ENCODE measurements at places on chromosomes 4 and X.

DNA sequence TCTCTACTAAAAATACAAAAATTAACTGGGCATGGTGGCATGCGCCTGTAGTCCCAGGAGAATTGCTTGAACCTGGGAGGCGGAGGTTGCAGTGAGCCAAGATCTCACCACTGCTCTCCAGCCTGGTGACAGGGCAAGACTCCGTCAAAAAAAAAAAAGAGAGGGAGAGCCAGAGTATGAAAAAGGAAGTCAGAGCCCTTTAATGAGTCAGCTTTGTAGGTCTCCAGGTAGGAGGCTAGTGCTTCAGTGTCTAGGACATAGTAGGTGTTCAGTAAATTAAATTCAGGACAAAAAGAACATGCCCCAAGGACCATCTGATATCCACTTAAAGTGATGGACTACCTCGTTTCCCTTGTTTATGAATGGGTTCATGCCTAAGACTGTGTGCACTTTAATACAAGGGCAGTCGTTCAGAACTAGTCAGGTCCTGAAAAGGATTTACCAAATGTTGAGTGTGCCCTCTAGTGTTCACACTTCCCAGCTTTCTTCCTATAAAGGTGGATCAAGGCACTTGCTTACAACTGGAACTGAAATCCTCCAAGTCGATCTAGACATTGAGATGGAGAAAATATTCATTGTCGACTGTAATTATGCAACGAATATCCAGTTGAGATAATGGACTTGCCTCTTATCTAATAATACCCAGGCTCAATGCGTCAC lies 29.0 kb downstream of the F9 start:
- no peak for DNase-seq

- DNase-seq: no peak
These were observed 37.9 kb upstream of the PITX2 start for GRCh38 chr4:110660755-110661154.

DNA sequence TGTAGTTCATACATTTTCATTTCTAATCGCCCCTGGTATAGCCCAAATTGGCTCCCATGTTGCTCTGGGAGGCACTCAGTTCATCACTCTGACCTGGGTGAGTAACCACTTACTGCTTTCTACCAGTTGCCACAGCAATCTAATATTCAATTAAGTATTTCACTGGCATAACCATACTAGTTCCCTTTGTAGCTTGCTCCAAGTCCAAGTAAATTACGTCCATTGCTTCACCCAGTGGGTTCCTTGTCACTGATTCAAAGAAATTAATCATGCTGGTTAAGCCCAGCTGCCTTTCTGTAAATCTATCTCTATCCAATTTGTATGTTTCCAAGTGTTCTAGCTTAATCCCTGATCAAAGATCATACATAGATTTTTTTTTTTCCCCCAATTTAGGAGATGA lies 92.0 kb upstream of the CBR4 start:
- no peak for DNase-seq

DNA sequence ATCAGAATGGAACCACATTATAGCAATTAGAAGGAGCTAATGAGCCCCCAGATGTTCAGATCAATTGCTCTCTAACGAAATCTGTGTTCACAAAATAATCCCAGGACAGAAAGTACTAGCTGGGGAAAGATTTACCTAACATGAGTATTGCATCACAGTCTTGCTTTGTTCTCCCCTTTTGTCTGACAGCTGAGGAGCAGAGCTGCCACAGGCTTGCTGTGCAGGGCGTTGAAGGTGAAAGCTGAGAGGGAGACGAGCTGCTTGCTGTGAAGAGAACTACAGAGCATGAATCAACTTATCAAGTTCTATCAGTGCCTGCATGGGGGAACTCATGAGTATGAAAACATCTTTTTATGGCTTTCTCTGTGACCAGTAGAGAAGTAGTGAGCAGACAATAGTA lies 441.2 kb downstream of the CENPC start:
- peak; percentile 93 for DNase-seq

DNA sequence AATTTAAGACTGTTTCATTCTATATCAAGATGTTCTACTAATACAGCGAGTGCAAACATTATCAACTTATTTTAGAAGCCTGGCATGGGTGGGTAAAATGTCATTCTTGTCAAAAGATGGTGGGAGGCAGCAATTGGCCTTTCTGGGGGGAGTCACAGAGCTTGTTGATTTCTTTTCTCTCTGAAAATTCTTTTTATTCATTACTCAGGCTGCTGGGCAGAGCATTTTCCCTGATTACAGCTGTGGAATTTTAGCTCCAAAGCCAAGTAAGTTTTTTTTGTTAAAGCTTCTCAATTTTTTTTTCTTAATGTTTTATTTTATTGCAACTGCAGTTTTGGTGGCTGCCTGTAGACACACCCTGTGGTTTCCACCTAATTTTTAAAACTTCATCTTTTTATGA lies 50.4 kb downstream of the GPC4 start:
- no peak for DNase-seq

DNA sequence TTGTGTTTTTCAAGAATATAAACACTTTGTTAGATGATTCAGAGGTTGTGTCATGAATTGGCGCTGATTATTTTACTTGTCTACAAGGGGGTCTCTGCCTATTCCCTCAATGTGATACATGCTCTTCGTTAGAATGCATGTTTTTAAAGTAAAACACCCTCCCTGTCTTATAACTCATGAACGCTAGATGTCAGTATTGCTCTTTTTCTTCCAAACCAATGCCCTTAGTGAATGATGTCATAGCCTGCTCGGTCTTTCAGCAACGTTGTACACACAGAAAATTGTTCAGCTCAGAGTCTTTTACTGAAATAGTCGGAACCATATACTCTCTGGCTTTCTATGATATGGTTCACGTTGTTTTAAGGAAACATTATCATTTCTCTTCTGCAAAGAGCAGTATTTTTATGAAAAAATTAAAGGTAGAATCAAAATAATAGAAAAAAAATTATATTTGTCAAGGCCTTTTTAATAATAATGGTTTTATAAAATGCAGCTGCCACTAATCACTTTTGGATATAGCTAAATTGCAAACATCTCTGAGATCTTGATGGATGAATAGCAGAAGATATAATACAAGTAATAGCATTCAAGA lies 292.9 kb downstream of the TLL1 start:
- DNase-seq: no peak

GRCh38 chr4:80209340-80209701 lies 12.0 kb downstream of the PRDM8 start:
- no peak for DNase-seq

GRCh38 chrX:57417827-57418226 lies 131.3 kb downstream of the FAAH2 start:
- no peak for DNase-seq

GRCh38 chrX:120457766-120458180 lies 11.3 kb downstream of the LAMP2 start:
- DNase-seq: no peak

DNA sequence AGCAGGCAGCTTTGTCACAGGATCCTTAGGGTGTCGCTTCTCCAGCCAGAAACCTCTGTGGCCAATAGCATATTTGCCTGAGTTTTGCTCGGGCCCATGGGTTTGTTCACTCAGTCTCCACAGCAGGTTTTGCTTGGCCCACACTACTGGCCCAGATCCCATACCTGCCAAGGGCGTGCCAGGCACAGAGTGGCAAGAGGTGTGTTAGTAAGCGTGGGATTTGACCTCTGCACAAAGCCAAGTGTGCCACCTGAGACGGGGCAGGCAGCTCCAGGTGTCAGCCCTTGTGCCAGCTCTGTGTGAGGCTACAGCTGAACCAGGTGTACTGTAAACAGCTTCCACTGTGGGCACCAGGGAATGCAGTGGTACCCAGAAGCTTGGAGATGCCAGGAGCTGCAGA lies 2003.0 kb downstream of the C4orf33 start:
- DNase-seq: no peak

DNA sequence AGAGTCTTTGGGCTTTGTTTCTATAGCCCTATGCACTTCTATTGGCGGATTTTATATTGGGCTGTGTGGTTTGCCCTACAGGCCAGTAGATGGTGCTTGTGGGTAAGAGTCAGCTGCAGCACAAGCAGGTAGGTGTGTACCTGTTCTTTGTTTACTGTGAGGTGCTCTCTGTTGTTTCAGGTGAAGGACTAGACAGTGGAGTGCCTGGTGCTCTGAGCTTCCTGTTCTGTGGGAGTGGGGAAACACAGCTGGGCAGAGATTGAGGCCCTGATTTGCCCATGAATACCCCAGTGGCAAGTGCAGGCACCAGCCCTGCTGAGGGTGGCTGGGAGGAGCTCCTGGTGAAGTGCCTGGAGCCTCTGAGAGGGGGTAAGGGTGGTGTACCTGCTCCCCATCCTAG lies 26.3 kb upstream of the UCP1 start:
- DNase-seq: no peak

DNA sequence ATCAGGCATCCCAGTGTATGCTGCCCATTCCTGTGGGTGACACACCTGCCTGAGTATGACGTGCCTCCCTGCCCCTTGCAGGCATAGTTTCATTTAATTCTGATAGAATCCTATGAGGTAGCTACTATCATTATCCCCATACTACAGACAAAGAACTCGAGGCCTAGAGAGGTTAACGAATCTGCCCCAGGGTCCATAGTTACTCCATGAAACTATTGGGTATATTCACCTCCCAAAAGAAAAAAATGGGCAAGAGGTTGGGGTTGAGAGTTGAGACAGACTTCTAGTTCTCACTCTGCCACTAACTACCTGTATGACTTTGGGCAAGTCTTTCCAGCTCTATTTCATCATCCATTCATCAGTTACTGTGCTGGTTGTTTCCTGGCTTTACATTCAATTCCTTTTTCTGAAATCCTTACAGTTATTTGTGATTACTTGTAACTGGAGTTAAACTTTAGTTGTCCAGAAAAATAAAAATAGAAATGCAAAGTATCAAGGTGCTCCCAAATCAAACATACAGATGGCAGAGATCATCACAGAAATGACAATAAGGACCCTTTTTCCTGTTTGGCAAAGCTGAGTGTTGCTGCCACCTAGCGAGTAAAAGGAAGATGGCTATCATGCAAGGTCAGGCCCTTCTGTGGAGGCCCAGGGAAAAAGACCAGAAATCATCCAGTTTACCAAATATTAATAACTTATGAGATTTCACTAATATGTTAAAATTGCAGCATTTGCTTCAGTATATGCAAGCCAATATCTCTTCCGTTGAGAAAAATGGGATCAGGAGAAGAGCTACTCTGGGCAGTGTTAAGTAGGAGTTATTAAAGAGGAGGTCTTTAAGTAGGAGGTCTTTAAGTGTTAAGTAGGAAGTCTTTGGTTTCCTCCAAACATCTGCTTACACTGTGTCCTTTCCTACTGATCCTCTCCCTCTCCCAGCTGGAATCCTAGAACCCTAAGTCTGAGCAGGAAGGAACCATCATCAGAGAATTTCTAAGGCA lies 17.1 kb upstream of the MAP7D3 start:
- DNase-seq: no peak

- no peak for DNase-seq
These were observed 690.0 kb downstream of the TRAM1L1 start for GRCh38 chr4:116395408-116395807.

GRCh38 chr4:109754093-109754857 lies 24.4 kb upstream of the PLA2G12A start:
- no peak for DNase-seq

GRCh38 chr4:7872264-7872771 lies 67.3 kb downstream of the AFAP1 start:
- DNase-seq: no peak

- no peak for DNase-seq
These were observed 65.3 kb downstream of the EGF start for GRCh38 chr4:109977854-109978501.

DNA sequence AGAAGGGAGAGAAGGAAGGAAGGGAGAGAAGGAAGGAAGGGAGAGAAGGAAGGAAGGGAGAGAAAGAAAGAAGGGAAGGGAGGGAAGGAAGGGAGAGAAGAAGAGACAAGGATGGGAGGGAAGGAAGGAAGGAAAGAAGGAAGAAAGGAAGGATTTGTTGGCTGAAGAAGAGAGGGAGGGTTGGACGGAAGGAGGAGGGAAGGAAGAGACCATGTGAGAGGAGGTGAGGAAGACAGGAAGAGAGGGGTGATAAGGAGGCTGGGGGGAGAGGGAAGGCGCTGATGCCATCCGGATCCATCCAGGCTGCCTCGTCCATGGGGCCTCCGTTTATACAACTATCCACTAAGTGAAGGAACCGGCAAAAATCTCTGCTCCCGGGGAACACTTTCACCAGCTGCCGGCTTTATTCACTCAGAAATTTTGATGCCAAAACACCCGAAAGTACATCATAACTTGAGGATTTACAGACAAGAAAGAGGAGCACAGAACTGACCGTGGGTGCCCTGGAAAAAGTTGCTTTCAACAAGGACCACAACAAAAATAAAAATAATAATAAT lies 14.9 kb downstream of the DHRSX start:
- no peak for DNase-seq

DNA sequence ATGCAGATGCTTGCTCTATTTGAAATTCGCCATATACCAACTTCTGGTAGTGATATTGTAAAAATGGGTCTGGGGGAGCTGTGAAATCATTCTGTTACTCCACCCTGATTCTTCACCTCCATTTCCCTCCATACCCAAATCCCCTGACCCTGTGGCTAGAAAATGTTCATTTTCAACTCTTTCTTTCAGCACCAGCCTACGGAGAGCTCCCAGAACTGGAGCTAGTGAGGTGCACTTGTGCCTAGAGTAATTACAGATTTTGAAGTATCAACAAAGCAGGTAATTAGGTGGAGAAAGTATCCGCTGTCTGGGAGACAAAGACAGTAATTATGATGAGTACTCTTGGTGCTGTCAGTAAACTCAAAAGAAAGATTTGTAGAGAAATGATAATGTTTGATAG lies 8.1 kb downstream of the ARHGAP36 start:
- DNase-seq: no peak
